ENCODE measurements at places on chromosomes 3 and 15.

- DNase-seq = no peak
Measured at GRCh38 chr15:93694033-93694432, 537.3 kb upstream of the MCTP2 start.

GRCh38 chr15:34663101-34663500 is 79.7 kb upstream of the GOLGA8B start:
- no peak for DNase-seq

DNA sequence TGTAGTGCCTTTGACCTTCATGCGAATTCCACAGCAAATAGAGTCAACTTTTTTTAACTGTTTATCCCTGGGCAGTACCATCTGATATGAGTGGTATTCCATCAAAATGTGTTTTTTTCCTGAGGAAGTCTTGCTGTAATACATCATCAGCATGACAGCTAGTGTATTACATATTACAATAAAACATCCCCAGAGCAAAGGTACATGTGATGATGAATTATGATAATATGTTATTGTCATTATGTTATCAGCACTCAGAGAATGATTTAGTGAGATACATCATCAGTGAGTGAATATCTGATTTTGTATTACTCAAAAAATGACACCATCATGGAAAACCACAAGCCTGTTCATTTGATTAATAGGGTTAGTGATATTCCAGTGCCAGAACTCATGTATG is 69.7 kb upstream of the ARL6 start:
- no peak for DNase-seq

- no peak for DNase-seq
Measured at GRCh38 chr3:42631620-42632019, 21.9 kb upstream of the ZBTB47 start.

- no peak for DNase-seq
Measured at GRCh38 chr3:161310649-161311423, 60.5 kb downstream of the SPTSSB start.

DNA sequence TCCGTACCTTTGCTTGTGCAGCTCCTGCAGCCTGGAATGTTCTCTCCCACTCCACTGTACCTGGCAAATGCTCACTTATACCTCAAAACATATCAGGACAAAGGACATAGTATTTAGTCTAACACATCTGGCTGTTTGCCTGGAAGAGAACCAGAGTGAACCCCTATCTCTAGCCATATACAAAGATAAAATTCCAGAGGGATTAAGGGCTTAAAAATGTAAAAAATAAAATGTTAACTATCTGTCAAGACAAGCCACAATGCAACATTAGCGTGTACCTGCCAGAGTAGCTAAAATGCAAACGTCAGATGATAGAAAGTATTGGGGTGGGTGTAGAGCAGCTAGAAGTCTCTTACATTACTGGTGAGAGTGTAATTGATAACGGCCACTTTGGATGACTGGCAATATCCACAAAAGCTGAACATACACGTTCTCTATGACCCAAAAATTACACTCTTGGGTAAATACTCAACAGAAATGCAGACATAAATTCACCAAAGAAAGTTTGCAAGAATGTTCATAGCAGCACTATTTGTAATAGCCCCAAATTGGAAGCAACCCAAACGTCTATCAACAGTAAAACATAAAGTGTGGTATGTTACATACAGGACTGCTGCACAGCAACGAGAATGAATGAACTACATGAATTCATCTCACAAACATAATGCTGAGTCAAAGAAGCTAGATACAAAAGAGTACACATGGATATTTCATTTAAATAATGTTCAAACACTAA is 18.2 kb upstream of the ADPGK start:
- no peak for DNase-seq

GRCh38 chr3:152204218-152204617 is 64.5 kb upstream of the MBNL1 start:
- DNase-seq = no peak

DNA sequence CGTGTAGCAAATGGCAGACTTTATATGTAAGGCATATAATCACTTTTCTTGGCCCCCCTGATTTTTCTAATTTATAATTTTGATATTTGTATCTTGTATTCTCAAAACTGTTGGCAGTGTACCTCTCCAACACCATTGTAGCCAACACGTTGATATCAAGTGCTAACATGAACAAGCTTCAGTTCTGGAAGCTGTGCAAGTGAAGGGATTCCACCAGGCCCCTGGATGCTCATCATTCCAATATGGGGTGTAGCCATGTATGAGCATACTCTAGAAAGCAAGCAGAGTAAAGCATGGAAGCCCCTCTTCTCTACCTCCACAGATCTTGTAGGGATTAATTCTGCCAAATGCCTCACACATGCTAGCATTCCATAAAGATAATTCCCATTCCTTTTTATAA is 211.3 kb downstream of the MYRIP start:
- no peak for DNase-seq
